Activated T-helper 1 cell treated with anti-CD3 and anti-CD28 coated beads, Interleukin-2, amount 50 U/mL, for 16 hours (primary cell): ENCODE measurements at places on chromosomes 4 and X.

GRCh38 chrX:19885732-19886131 is 1.7 kb downstream of the SH3KBP1 start:
- DNase-seq: no peak

DNA sequence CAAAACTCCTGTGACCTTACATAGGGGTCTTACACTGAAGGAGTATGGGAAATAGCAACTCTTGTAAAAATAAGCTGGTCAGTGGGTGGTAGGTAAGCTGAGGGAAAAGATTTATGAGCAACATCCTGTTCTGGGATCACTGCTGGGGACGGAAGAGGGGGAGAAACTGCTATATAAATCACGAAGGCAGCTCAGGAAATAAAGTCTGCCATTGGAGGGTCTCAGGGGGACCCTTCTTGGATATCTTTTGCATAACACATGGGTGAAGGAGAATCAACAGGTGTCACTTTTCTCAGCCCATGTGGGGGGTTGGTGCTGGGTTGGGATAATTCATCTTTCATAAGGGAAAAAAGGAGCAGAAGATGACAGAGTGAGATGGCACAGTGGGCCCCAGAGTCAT is 33.7 kb downstream of the AFF1 start:
- no peak for DNase-seq

DNA sequence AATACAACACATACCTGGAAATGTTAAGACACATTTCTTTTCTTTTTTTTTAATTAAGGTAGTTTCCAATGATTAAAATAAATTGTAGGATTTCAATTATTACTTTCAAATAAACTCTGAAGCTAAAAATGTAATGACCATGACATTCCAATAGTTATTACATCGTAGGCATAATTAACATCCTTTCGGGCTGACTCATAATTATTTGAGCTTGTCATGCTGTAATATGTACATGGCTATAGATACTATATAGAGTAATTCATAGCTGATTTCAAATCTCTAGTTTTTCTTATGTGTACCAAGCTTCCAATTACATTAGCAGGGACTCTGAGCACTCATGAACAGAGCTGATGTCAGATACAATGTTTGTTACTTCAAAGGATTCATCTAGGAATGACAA is 125.7 kb upstream of the GABRG1 start:
- no peak for DNase-seq

- DNase-seq: no peak
Observed at GRCh38 chrX:18883234-18883960, 100.5 kb downstream of the PHKA2 start.

GRCh38 chr4:3134201-3134600 is 59.7 kb downstream of the HTT start:
- DNase-seq: no peak

DNA sequence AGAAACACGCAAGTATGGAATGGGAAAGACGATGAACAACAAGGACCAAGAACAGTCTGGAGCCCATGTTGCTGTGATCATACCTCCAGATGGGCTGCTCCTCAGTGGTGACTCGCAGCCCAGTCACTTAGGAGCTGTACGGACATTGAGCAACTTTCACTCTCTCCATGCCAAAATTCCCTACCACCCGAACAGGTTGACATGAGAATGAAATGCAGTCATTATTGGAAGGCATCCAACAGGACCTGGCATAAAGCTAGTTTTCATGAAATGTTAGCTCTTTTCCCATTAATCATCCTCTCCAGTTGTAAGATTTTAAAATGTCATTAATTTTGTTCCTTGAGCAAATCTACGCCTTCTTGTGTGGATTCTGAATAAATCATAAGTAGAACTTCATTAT is 82.7 kb upstream of the GPM6B start:
- DNase-seq: no peak

DNA sequence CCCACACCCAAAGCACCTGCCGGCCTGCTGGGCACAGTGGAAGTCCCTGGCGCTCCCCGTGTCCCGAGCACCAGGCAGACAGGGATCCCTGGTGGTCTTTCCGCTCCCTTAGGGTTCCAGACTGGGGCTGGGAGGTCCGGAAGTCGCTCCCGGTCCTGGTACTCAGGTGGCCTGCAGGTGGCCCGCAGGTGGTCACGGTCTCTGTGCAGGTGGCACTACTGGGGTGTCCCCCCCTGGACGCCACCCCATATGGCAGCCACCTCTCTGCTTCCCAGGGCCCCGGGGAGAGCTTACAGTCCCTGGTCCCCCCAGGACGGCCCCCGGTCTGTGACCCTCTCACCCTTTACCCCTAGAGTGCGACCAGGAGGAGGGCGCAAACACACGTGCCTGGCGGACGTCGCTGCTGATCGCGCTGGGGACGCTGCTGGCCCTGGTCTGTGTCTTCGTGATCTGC is 13.6 kb downstream of the SLC25A6 start:
- DNase-seq: no peak

DNA sequence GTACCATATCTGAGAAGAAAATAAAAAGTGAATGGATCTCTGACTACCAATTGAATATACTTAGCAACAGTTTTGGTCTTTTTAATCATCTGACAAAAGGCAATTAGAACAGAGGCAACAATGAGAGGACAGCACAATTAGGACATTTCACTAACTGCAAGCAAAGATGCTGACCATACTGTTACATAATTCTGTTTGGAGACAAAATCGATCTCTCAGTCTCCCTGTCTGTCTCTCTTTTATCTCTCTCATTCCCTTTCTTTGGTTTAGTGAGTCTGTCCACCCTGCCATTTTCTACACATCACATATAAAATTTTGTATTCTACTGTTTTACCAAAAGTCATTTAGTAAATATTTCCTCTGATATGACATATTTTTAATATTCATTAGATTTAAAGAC is 2.2 kb upstream of the AFM start:
- no peak for DNase-seq

- no peak for DNase-seq
Observed at GRCh38 chr4:151226004-151226932, 50.7 kb upstream of the PRSS48 start.

GRCh38 chr4:76897536-76898384 is at the start of gene SOWAHB:
SOWAHB (minus strand) TSS chr4:76898144; CDS start chr4:76897849, 295 bp downstream.
- no peak for DNase-seq

- no peak for DNase-seq
Observed at GRCh38 chr4:79875344-79875899, 197.6 kb downstream of the ANTXR2 start.

- DNase-seq: no peak
Observed at GRCh38 chr4:126071346-126072333, 756.9 kb downstream of the FAT4 start.

DNA sequence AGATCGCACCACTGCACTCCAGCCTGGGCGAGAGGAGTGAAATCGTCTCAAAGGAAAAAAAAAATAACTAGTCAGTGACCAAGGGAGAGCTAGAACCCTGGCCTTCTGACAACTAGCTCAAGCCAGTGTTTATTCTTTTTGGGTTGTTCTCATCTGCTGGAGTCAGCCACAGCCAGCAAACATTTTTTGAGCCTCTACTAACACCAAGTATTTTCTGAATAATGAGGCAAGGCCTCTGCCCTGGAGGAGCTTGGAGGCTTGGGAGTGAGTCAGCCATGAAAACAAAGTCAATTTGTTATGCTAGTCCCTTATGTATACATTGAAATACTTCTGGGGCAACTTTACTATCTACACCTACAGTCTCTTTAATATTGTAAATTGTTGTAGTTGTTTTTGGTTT is 46.5 kb downstream of the TMA16 start:
- no peak for DNase-seq

GRCh38 chr4:112311516-112311915 is 14.3 kb downstream of the ALPK1 start:
- no peak for DNase-seq

DNA sequence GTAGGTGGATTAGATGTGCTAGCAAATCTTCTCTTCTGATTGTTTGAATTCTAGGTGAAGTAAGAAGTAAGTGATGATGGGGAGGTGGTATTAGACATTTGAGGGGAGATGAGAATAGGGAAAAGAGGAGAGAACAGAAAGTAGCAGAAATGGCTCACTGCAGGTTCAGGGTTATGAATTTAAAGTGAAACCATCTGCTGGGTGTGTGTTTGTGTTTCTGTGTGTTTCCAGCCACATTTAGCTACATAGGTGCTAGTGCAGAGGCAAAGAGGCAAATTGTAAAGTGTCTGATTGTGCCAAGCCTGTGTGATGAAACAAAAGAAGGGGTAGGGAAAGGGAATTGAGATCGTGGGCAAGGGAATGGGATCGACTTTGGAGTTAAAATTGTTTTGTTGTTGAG is 50.6 kb downstream of the ZFX start:
- no peak for DNase-seq

DNA sequence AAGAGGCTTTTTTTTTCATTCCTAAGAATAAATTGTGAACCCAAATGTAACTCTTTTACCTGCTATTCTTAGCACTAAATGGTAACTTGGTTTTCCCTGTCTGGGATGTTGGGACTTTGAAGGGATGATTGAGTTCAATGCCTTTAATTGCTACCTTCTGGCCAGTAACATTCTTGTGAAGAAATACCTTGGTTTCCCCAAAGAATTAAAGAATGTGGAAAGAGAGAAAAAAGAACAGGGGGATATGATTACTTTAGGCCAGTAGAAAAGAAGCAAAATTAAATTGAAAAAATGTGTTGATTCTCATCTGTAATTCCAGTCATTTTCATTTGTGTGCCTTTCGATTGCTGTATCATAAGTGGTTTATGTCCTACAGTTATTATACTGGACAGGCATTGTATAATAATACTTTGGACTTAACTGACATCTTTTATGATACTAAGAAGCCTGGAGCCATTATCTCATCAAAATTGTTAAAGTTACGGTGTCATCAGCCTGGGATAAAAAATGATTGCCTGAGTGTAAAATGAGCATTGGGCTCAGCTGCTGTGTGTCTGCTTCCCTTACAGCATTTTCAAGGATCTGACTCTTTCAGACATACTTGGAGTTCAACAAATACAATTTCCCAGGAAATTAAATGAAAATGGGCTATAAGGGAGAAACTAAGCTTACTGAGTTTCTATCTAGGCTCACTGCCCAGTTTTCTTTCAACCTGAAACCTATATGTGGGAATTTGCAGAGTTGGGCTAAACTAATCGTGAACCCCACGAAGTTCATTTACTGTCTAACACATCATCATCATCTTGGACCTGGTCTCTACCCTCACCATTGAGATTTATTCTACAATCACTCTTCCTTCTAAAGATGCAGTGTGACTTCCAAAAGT is 146.3 kb downstream of the SHROOM3 start:
- no peak for DNase-seq

- DNase-seq: no peak
Observed at GRCh38 chr4:185896817-185897488, 85.0 kb upstream of the SORBS2 start.

GRCh38 chr4:56959100-56959499 is 18.3 kb downstream of the NOA1 start:
- DNase-seq: no peak

DNA sequence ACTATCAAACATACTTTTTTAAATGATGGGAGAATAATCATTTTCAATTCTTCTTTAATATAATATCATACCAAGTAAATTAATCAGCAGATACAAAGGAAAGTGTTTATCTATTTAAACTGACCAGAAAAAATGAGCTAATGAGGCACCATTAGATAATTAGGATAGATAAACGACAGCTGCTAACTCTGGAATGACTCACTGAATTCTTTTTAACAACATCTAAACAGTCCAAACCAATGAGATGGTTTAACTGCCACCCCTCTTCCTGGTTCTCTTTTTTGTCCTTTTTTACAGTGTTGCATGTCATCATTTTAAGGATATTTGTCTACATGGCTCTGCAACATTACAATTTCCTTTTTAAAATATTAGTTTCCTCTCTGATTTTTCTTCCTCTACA is 41.6 kb downstream of the UNC5C start:
- no peak for DNase-seq

DNA sequence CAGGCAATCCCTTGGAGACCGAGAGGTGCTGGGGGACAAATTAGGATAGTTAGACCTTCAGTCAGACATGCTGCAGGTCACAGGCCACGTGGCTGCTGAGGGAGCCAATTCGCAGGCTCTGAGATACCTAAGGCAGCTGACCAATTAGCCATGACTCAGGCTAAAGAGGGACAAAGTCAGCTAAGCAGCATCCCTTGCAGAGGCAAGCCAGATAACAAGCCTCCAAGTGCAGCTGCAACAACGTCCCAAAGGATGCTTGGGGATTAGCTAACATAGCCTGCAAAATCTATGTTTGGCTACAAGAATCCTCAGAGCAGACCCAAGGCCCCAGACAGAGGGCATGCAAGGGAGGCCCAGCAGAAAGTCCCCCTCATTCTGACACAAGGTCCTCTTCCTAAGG is 93.5 kb downstream of the SEL1L3 start:
- DNase-seq: no peak

GRCh38 chr4:132992686-132993085 is 156.4 kb upstream of the PCDH10 start:
- no peak for DNase-seq

DNA sequence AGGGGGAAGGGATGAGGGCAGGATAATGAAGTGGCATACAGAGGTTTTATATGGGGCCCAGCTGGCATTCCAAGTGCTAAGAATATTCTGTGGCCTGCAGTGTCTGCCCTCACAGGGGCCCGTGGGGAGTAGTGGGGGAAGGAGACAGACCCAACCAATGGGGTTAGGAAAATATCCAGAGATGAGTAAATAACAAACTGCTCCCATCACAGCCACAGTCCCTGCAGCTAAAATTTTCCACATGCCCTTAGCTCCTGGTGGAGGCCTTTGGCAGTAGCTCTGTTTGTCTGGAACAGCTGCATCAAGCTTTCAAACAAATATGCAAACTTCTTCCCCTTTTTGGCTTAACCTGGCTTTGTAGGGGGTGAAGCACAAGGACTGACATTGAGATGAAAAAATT is 3.1 kb downstream of the SRPX2 start:
- DNase-seq: no peak

- no peak for DNase-seq
Observed at GRCh38 chrX:97740044-97740443, 856.3 kb downstream of the RPA4 start.

DNA sequence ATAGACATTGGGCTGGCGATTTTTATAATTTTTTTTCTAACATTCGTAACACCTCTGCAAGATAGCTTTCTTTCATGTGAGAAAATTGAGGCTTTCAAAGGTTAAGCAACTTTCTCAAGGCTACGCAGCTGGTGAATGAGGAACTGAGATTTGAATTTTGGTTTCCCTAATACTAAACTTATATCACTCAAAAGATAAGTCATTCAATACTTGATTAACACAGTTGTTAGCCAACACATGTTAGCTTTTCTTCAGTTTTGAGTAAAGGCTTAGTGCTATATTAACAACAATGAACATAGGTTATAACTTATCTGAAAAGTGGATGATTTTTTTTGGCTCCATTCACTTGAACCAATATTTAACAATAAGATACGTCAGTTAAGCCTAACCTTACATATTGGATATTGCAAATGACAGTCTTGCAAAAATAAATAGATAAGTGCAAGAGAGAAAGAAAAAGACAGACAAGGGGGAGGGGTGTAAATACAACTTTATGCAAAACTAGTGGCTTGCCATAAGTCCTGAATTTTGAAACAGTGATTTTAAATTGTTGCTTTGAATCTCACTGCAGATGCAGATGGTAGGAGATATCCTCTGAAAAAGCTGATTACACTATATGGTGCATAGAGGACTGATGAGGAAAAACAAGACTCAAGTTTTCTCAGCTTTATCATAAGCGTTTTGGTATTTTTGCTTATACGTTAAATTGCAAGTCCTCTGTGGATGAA is 11.1 kb upstream of the GPM6A start:
- DNase-seq: no peak
